Activated CD4-positive, alpha-beta T cell treated with anti-CD3 and anti-CD28 coated beads for 36 hours (primary cell): ENCODE measurements at places on chromosomes 1 and 21.

DNA sequence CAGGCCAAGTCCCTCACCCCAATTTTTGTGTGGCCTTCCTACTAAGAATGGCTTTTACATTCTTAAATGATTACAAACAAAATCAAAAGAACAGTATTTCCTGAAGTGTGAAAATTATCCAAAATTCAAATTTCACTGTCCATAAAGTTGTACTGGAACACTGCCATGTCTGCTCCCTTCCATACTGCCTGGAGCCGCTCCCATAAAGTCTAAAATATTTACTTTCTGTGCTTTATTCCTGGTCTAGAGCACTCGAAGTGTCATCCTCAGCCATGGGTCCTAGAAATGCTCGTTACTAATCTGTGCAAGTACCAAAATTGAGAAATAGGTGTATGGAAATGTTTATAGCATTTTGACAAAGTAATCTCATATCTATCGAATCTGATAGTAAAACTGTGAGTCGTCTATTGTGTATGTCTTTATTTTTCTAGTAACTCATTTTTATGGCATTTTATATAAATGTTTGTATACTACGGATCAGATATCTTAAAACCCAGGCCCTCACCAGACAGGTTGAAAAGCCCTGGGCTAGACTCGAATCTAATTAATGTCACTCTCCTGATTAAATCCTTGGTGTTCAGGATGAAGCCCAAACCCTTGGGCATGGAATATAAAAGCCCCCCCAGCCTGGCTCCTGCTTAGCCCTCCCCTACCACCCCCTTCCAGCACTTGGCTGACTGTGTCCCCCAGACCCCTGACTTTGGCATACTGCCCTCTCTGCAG is 4.9 kb downstream of the LBR start:
- no peak for DNase-seq

DNA sequence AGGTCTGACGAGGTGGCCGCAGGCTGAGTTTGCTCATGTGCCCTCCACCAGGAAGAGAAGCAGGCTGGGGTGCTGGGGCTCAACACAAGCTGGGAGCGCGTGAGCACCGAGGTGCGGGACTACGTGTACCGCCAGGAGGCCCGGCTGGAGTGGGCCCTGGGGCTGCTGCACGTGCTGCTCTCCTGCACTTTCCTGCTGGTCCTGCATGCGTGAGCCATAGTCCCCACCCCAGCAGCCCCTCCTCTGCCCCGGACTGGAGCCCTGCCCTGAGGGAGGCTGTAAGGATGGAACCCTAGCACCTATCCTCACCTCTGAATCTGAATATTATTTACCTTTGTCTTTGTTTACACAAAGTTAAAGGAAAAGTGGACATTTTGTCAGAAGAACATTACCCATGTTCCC is 7.8 kb upstream of the ADAM15 start:
- DNase-seq = no peak

- no peak for DNase-seq
Measured at GRCh38 chr1:220040028-220040596, 6.2 kb downstream of the EPRS1 start.

DNA sequence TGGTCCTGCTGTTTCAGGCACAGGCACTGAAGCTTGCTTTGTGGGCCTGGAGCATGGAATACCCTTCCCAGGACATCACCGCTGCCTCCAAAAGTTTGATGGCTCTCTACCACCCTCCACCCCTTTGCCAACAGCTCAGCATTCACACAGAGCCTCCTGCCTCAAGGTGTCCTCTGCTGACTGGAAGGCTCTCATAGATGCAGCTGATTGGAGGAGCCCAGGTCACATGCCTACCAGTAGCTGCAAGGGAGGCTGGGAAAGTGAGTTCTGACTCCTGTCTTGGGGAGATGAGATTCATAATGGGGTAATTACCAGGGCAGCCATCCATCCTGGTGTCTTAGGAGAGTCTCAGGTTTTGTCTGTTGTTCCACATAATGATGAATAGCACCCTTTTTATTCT is 124.8 kb upstream of the GRIK3 start:
- peak; percentile 12 for DNase-seq

DNA sequence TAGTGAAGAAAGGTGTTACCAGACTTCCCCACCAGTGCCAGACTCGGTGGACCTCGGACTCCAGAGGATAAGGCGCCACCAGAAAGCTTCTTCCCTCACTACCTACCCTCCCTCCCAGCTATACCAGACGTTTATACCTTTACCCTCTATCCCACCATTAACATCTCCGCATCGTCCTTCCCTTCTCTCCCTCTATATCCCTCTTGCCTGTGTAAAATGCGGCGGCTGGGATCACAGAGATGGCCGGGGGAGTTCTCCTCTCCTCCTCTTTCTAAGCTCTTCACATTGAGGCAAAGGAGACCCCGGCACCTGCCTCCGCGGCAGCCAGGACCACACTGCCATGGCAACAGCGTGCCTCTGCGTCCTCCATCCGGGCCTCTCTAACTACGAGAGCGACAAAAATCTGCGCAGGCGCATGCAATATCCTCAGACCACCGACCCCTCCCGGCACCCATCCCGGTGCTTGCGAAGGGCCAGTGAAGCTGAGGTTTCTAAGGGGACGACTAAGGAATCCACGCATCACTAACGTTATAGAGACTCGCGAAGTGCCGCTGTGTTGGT is at the start of gene CCDC181:
CCDC181 (minus strand) TSS at position 394 of the 561 bp plus-strand sequence. CDS start 2,547 bp downstream, outside the sequence.
- DNase-seq = peak; percentile 76

DNA sequence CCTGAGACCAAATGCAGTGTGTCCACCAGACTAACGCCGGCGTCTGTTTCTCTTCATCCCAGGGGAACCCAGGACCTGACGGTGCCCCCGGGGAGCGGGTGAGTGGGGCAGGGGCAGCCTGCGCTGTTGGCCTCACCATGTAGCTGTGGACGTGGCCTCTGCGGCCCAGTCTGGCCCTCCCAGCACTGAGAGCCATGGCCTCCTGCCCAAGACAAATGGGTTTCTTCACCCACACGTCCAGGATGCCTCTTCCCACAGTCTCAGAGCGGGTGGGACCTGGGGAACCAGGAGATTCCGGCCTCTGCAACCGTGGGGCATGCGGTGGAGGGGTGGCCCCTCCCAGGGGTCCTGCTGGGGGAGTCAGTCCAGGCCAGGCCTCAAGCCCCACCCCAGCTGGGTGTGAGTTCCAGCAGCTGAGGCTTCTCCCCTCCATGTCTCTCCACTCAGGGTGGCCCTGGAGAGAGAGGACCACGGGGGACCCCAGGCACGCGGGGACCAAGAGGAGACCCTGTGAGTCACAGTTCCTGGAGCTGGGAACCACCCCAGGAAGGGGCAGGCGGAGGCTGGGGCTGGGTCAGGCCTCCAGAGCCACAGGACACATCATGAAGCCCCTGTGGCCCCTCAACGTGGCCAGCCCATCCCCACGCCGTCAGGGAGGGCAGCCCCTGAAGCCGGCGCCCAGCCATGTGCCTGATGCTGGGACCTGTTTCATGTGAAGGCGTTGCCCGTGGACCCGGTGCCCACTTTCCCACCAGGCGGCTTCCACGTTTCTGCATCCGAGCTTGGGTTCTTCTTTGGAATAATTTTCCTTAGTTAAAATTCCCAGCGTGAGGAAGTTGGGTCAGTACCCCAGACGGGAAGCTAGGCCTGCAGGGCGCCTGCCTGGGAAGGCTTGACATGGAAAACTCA is 11.0 kb downstream of the COL6A1 start:
- peak; percentile 1 for DNase-seq

DNA sequence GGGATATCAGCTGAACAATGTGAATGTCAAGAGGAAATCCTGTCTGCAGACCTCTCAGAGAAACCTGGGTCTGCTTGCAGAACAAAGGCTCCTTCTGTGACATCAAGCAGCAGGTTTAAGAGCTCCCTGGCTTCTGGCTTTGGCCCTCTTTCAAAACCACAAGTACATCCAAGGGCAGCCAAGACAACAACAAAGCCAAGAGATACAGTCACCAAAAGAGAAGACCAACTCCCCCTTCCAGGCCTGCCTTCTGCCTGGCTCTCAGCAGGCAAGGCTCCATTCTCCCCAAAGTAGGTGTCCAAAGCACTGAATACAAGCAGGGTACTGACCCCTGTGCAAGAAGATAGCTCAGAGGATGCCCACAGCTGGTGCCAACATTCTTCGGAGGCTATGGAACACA is 11.5 kb downstream of the BCAR3 start:
- DNase-seq = no peak

GRCh38 chr1:243287123-243287460 is 31.3 kb downstream of the SDCCAG8 start:
- DNase-seq = no peak

- no peak for DNase-seq
Measured at GRCh38 chr21:37793660-37794059, 122.6 kb downstream of the KCNJ6 start.

- no peak for DNase-seq
Measured at GRCh38 chr1:170768929-170769328, 105.0 kb downstream of the PRRX1 start.

- DNase-seq = no peak
Measured at GRCh38 chr1:24336075-24336474, 16.9 kb downstream of the GRHL3 start.

- DNase-seq = no peak
Measured at GRCh38 chr1:203626910-203627246, 246 bp downstream of the ATP2B4 start.

DNA sequence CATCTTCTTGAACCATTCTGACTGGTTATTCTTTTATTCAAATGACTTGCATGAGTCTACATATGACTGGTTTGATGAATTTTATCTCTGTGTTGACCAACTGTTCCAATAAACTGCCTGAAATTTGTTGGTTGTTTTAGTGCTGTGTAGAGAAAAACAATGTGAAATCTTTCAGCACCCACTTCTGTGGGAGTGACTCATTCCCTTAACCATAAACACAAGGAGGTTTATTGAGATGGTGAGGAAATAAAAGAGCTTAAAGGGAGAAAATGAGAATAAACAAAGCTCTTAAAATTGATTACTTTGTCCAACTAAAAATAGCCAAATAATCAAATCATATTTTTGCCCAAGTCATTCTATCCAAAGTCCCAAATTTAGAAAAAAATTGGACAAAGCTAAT is 341.1 kb downstream of the TGFB2 start:
- no peak for DNase-seq

DNA sequence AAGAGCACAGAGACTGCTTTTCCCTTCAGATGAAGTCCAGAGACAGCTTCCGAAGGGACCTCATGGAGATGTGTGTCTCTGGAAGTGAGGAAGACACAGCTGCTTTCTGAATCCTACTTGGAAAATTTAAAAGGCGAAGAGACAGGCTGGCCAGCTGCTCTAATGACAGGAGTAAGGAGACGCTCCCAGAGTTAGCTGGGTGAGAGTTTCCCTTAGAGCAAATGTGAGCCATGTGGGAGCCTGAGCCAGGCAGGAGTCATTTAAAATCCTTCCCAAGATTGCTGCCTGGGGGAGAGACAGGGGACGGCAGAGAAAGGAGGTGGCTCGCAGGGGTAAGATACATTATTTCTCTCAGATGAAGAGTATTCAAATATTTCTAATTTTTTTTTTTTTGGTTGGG is 53.1 kb downstream of the ZNF326 start:
- DNase-seq = no peak

DNA sequence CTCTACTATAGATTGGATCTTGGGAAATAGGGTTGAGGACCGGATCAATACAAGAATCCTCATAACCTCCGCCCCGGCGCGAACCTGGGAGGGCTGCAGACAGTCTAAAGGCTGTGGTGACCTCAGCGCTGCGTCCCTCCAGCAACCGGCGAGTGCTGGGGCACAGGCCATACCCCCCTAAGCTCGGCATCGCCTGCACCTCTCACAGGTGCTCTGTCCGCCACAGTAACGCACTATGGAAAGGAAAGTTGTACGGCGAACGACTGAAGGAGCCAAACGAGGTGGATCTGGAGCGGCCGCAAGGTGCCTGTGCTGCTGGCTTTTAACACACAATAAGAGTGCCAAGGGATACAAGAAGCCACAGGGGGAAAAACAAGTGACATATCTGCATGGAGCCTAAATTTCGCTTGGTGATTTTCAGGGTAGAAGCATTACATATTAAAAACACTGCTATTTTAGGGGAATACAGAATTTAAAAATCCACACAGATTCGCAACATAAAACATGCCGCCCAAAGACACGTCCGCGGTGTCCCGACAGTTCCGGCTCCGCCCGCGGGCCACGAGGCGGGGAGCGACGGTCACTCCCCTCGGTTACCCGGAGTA is 1.4 kb upstream of the RBM15 start:
- peak; percentile 65 for DNase-seq

DNA sequence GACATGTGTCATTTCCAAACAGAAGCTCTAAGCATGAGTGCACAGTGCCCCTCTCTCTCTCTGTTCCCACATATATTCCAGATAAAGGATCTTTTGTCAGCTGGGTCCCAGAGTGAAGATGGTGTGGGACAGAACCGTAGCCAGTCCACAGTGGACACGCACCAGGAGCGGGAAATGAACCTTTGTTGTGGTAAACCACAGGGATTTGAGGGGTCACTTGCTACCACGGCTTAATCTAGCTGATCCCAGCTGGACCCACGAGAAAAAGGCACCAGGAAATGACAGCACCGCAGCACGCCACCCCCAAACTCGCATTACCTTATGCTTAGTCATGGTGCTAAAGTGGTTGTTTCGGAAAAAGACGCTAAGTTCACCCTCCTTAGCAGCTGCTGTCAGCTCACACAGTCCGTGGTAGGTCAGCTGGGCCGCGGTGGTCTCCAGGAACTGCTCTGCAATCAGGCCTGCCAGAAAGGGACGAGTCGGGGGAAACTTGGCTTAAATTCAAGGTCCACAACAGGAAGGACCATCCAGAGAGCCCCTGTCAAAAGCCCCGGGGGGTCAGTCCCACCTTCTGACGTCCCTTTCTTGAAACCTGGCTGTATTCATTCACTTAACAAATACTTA is 7.5 kb downstream of the MINDY1 start:
- peak; percentile 64 for DNase-seq

- no peak for DNase-seq
Measured at GRCh38 chr1:203609979-203610493, 16.6 kb upstream of the ATP2B4 start.

GRCh38 chr1:113276507-113276906 is 113.8 kb upstream of the MAGI3 start:
- no peak for DNase-seq

GRCh38 chr21:26408511-26408910 is 164.6 kb downstream of the CYYR1 start:
- DNase-seq = no peak

DNA sequence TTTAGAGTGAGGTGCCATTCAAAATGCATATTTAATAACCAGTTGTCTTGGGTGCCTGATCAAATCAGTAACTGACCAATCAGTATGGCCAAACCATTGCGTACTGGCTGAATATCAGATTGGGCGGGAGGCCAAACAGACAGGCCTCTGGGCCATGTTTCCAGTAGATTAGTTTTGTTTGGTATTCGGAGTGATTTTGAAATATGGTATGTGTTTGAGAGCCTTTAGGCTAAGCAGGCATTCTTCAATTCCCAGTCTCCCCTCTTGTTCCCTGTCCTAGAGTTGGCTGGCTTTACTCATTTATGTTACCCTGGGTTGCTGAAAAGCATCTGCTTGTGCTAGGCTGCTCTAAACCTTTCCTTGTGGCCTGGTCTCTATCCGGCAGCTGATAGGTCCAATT is 80.1 kb downstream of the BACH1 start:
- DNase-seq = no peak
